ENCODE measurements at places on chromosomes 5 and 9.

DNA sequence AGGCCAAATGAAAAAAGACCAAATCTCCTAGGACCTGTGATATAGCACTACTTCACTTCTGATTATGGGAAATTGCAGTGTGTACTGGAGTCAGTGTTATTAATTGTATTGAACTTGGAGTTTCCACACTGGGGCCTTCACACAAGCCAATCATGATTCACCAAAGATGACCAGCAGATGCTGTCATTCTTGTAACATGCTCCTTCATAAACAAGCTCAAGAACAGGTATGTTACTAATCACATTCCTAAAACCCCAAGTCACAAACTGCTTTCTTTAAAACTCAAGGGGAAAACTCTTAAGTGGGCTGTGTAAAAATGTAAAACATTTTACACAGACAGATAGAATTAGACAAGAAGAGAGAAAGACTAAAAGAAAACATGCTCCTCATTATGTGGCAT, 5.6 kb downstream of the KLHL3 start:
- no peak for DNase-seq

GRCh38 chr5:143511736-143512135, 108.2 kb upstream of the NR3C1 start:
- DNase-seq: no peak

DNA sequence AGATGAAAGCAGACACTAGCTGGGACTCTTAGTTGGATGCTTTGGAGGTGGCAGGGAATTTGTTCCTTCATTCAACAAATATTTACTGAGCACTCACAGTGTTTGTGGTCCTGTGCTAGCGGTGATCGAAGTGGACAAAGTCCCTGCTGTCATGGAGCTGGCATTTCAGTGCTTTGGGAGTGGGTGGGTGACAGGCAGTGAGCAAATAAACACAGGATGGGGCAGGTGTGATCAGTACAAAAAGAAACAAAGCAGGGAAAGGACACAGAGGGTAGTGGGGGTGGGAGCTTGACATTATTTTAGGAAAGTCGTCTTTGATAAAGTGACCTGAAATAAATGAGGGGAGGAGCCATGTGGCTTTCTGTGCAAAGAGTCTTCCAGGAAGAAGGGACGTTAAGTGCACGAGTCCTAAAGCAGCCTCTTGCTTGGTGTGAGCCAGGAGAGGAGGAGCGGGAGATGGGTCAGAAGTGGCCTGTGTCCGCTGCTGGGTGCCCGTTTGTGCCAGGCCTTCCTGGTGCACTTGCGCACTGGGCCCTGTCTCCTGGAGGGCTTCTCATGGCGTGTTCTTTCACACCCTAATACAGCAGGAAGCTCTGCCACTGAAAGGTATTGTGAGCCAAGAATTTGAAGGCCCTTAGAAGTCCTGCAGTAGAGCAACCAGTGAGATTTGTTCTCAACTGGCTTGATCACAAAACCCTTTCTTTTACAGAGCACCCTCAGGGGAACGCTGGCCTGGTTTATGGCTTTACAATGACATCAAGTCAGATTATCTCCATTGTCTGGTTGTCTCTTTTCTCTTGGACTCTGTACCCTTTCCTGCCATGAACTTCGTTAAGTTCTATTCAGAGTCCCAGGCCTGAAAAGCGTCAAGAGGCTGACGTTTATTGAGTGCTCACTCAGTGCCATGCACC, 14.8 kb downstream of the NDST1 start:
- DNase-seq: no peak

DNA sequence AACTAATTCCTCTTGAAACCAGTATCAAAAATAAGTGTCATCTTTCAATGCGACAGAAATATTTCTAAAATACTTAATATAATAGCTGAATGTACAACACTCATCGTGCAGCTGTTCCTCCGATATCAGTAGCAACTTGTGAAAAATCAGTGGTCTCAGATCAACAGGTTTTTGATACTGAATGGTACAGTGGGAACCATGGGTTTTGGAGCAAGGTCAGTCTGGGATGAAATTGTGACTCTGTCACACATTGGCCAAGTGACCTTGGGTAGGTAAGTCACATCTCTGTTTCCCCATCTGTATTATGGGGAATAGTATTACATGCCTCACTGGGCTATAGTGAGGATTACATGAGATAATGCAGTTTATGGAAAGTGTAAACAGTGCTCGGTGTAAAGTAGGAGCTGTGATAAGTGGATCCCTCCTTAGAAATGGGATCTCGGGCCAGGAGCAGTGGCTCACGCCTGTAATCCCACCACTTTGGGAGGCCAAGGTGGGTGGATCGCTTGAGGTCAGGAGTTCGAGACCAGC, 17.3 kb downstream of the EXOSC2 start:
- no peak for DNase-seq

DNA sequence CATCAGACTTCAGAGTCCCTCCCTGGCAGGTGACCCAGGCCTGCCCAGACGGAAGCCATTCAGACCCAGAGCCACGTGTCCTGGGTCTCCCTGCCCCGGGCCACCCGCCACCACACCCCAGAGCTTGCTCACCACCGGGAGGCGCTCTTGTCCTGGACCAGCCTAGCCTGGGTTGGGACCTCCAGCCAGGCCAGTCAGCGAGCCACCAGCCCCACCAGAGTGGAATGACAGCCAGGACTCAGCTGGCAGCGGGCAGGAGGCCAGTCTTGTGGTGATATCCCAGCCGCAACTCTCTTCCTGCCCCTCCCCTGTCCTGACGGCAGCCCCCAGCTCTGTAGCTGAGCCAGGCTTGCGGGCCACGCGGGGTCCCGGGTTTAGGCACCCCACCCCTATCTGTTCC, 1.7 kb upstream of the PTGDS start:
- DNase-seq: no peak

DNA sequence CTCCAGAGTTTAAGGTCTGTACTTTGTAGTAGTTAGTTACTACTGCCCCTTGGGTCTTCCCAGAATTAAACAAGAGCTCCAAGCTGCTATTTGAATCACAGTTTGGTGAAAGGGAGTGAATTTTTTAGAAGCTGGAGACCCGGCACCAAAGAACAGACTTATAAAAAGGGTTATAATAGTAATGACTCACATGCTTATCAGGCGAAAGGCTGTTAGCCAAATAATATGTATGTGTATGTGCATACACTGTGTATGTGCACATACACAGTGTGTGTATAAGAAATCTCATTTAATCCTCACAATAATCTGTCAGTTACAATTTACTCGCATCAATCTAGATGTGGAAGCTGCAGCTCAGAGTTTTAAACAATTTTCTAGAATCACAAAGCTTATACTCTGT, 59.5 kb upstream of the ITGA1 start:
- DNase-seq: no peak

GRCh38 chr5:157020002-157020401, 38.9 kb downstream of the HAVCR1 start:
- DNase-seq: no peak

- DNase-seq: no peak
These were observed 144.7 kb upstream of the LRRTM2 start for GRCh38 chr5:139019880-139020279.

GRCh38 chr5:172775326-172776234, 4.6 kb upstream of the DUSP1 start:
- DNase-seq: no peak

GRCh38 chr5:131245948-131246347, 17.9 kb upstream of the CDC42SE2 start:
- no peak for DNase-seq

DNA sequence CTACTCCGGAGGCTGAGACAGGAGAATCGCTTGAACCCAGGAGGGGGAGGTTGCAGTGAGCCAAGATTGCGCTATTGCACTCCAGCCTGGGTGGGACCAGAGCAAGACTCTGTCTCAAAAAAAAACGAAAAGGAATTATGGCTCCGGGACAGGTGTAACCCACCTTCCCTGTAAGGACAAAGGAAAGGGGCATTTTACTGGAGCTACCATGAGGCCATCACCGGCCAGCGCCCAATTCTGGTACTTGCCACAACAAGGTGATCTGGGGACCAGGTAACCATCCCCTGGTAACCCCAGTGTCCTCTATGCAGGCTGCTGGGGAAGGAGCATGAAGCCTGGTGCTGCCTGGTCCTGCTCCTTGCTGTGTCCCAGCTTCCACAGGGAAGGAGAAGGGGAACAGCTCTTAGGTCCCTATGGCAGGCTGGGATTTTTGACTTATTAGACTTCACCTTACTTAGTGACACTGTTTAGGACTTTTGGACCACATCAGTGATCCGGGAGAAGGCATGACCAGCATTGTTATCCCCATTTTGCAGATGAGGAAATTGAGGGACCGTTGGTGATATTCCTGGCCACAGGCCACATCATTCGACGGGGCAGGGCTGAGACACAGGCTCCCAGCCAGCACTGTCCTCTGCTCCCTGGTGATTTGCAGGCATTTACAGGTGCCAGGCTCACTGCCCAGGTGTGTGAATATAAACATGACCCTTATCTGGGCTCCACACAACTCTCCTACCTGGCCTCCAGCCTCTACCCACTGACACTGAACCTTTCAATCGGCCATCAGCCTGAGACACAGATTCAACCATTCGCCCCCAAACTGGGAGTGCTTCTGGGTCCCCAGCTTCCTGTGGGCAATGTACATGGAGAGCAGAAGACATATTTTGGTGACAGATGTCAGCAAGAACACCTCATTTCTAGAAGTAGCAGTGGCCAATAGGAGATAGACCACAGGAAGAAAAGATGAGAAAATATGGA, 26.5 kb upstream of the ABO start:
- no peak for DNase-seq

- DNase-seq: no peak
These were observed 5.7 kb upstream of the SYK start for GRCh38 chr9:90795871-90796317.

DNA sequence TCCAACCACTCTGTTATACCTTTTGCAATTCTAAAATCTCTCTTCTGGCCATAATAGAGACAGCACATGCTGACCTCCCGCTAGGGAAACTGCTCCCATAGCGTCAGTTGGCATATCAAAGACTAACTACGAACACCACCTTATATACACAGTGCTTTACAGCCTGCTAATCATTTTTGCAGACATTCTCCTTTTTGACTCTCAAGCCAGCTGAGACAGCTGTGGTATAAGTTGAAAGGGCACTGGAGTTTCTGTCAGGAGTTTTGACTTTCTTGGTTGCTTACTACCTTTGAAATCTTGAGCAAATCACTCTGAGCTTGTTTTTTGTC, 160.2 kb upstream of the TBCA start:
- DNase-seq: no peak

GRCh38 chr5:128252756-128253155, 169.2 kb downstream of the SLC12A2 start:
- DNase-seq: no peak

GRCh38 chr5:143188083-143188482, 215.4 kb downstream of the NR3C1 start:
- DNase-seq: no peak

- no peak for DNase-seq
These were observed 332.9 kb upstream of the CCNG1 start for GRCh38 chr5:163104464-163104863.

DNA sequence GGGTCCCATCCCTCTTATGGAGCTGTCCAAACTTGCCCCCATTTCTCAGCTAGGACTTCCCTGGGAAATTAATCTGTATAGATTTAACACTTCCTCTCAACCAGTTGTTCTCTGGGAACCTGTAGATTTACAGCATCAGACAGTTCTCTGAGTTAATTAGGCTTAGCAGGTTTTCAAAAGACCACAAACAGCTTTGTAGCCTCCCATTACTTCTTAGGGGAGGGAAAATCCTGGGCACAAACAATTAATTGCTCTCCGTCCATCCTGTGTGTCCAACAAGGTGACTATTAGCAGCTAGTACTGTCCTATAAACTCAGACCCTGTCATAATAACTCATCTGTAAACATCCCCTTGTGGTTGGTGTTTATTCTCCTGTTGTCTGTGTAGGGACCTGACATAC, 197.9 kb downstream of the GOLPH3 start:
- DNase-seq: no peak

- no peak for DNase-seq
These were observed 79.2 kb downstream of the SV2C start for GRCh38 chr5:76162335-76162734.

DNA sequence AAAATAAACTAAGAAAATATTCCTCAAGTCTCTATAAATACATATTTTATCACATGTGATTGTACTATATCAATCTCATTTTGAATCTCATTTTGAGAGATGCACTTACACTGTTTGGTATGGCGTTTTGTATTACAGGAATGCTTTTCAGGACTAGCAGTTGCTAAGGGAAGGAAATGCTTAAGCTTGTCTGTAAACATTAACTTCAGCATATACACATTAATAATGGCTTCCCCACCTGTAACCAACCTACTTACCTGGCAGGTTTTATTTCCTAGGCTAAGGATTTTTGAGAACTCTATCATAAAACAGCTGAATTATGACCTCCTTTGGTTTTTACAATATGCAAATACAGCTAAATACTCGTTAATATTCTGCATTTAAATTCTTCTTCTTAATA, 141.0 kb upstream of the GRHPR start:
- no peak for DNase-seq

- no peak for DNase-seq
These were observed 98.6 kb downstream of the YTHDC2 start for GRCh38 chr5:113612060-113612496.

GRCh38 chr9:97997330-97998276, 14.5 kb downstream of the ANP32B start:
- DNase-seq: no peak

- no peak for DNase-seq
These were observed 23.0 kb upstream of the MTAP start for GRCh38 chr9:21779397-21779796.
